NCI-H510A treated with DMSO at 0.1 percent for 48 hours (cell line): ENCODE measurements at places on chromosomes 1 and 21.

- DNase-seq = no peak
These were observed 270.0 kb downstream of the AKT3 start for GRCh38 chr1:243580072-243580471.

DNA sequence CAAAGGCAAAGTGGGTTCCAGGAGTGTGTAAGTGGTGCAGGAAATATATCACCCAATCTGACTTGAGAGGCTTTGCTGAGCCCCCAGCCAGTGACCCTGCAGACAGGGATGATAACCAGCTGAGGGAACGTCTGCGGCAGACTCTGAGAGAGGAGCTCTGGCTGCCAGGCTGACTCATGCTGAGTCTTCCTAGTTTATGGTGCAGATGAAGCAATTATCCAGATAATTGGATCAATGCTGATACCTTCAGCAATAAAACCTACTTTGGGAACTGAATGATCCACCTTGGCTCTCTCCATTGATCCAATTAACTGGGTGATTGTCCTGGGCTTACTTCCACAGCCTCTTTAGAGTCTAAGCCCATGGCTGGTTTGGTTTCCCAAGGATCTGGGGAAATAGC lies 7.3 kb downstream of the C8B start:
- DNase-seq = no peak

- DNase-seq = peak; percentile 59
These were observed at the start of gene TMEM50A for GRCh38 chr1:25338188-25338981. Gene TMEM50A (plus strand): TSS chr1:25338334. CDS start chr1:25340487, 2,153 bp downstream.

GRCh38 chr1:77709727-77710126 lies 27.3 kb upstream of the ZZZ3 start:
- DNase-seq = no peak

GRCh38 chr1:39228252-39228651 lies 23.8 kb downstream of the MACF1 start:
- DNase-seq = no peak

DNA sequence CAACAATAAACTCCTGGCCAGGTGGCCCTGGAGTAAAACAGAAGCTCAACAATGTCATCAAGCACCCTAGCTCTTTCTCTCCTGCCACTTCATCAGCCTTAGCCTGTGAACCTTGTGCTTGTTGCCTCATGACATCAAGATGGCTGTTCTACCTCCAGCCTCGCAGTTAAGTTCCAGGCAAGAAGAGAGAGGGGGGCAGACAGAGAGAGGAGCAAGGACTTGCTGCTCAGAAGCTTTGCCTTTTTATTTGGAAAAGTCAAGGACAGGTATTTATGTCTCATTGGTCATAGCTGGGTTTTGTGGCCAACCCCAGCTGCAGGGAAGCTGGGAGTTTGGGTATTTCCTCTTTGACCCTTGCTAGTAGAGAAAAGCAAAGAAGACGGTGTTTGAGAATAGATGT lies 60.3 kb upstream of the GADD45A start:
- peak; percentile 43 for DNase-seq

DNA sequence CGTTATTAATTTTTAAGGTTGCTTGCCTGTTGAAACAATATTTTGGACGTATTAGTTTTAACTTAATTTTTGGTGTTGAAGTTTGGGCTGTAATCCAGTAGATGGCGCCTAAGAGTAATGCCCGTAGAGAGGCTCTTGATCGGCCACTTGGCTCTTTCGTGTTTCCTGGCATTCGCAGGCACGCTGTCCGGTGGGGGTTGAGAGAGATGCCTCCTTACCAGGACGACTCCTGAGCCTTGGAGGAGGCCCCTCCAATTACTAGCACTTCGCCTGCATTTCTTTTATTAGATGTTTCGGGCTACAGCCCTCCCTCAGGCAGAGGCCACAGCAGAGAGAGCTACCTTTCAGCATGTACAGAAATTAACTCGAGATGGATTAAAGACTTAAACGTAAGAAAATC lies 12.0 kb downstream of the OR2M4 start:
- peak; percentile 41 for DNase-seq

DNA sequence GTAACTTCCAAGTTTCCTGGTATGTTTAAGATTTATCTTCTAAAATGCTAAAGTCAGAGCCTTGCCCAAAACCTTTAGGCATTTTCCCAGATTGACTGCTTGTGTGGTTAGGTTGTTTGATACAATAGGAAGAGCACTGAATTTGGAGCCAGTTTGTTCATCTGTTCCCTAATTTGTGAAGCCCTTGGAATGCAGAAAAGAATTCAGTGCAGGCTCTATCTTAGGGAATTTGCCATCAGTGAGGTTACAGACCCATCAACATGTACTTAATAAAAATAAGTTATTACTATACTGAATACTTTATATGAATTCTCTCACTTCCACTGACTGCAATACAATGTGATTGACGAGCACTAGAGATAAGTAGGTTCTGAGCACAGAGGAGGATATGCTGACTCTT lies 120.2 kb downstream of the PIK3R3 start:
- no peak for DNase-seq

DNA sequence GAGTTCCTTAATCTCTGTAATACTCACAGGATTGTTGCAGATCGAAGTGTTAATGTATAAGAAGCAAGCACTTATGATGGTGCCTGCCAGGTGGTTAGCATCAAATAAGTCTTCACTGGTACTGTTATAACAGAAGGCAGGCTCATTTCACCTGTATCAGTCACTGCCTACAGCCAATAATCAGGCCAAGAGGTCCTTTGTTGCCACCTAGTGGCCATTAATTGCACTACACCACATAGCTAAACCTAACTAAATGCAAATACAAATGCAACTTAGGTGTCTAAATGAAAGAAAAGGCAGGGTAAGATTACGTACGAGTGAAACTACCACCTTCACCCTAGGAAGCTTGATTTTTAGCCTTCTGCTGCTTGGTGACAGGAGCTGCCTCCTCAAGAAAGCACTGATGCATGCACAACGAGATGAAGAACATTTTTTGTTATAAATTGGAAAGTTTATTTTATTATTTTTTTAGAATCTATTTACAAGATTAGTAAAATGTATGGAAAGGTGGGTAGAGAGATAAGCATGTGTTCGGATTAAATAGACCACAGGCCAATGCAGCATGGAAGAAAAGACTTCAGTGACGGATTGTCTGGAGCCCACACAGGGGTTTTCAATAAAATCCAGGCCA lies 334.8 kb upstream of the CAMK1G start:
- peak; percentile 87 for DNase-seq

DNA sequence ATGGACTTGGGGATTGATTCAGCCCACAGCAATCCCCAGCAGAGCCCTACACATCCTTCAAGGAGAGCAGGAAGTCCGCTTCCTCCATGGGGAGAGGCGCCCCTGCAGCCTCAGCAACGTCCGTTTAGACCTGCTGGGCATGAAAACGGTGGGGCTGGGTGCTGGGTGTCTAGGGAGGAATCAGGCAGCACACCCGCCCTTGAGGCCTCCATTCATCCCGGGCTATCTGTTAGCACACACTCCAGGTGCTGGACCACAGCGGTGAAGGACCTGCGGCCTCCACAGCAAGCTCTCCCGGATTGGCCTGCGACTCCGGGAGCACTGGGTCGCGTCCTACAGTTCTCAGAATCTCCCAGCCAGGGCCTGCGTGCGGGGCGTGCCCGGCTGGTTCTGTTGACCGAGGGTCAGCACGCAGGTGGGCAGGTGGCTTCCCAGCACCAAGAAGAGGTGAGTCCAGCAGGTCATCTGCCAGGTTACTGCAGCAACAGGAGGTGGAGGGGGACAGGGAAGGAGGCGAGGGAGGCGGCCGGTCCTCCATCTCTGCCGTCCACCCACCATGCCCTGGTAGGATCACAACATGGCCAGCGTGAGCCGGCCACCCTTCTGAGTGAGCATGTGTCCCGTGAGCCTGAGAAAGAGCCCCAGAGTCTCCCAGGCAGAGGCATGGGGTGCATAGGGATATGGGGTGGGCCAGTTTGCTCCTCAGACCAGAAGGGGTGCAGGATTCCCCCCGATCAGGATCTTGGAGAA lies 96.6 kb downstream of the RIPK4 start:
- no peak for DNase-seq
